NCI-H69 (cell line): ENCODE measurements at places on chromosomes 3 and 15.
A peak's percentile ranks its signal among the peaks of the same experiment; 100 is the strongest.

DNA sequence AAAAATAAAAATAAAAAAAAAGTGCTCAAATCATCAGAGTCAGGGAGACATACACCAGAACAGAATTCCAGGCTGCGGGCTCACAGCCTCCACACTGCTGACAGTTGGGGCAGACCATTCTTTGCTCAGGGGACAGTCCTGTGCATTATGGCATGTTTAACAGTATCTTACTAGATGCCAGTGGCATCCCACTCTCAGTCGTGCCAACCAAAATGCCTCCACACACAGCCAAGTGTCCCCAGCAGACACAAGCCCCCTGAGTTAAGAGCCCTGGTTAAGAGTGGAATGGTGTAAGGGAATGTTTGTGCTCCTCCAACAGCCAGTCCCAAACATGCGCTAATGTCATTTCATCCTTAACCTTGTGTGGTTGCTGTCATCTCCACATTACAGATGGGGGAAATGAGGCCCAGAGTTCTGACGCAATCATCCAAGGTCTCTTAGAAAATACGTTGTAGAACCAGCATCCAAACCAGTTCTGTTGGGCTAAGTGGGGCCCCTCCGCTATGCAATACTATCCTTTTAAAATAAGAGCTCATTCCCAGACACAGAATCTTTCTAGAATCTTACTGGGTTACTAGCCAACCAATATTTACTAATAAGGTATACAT, 26.0 kb downstream of the CFAP92 start:
- no peak for DNase-seq

GRCh38 chr3:24352893-24353553, 141.6 kb downstream of the THRB start:
- DNase-seq, result peak; percentile 62

GRCh38 chr15:43249699-43250203, 17.0 kb downstream of the TGM5 start:
- no peak for DNase-seq

- DNase-seq, result peak; percentile 92
Observed at GRCh38 chr3:25830373-25831280, 40.7 kb downstream of the OXSM start.

- DNase-seq, result no peak
Observed at GRCh38 chr15:31158858-31159569, 57.5 kb upstream of the TRPM1 start.

DNA sequence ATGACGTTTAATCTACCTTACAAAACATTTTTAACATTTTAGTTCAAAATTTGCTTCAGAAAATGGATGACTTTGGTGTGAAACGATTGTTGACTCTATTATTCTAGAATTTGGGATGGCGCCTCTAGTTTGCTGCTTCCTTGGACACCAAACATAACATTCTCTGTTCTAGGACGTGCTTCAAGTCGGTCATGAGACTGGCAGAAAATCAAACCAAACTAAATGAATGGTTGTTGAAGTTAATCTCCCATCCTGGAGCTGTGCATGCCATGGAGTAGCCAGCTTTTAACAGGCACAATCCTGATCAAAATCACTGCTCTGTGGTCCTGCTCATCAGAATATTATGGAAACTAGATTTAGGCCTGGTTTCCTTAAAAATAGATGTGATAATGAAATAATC, 9.6 kb upstream of the LRRFIP2 start:
- DNase-seq, result no peak

GRCh38 chr3:17179381-17180205, 294.8 kb downstream of the PLCL2 start:
- peak; percentile 69 for DNase-seq

DNA sequence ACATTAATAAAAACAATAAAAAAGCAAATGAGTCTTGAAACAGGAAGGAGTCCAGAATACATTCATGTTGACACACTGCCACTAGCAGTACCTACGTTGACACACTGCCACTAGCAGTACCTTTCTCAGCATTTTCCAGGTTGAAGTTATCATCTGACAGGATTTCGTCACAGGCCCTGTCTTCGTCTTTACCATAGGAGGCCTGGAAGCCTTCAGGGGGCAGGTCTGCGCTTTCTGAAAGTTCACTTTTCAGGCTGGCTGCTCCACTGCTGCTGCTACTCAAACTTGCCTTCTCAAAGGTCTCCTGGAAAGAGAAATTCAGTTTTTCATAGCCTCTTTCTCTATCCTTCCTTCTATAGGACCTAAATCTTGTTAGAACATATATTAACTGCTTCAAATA, 194.7 kb downstream of the NEK10 start:
- DNase-seq, result no peak

- DNase-seq, result no peak
Observed at GRCh38 chr15:65226221-65226620, 14.9 kb upstream of the CILP start.

- no peak for DNase-seq
Observed at GRCh38 chr3:170232266-170232665, 10.0 kb downstream of the PRKCI start.

DNA sequence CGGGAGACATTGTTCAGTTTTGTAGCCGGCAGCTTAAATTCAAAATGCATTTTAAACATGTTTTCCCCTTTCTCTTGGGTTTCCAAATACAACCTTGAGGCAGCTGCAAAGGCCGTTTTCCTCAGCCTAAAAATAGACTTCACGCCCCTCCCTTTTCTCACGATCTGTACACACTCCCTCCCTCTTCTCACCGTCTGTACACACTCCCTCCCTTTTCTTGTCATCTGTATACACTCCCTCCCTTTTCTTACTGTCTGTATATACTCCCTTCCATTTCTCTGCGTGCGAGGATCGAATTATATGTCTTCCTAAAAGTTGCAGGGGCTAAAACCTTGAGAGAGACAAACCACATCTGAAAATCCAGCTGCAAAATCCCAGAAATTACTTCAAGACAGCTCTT, 8.9 kb downstream of the MUC4 start:
- DNase-seq, result no peak

- DNase-seq, result no peak
Observed at GRCh38 chr3:152729906-152730305, 105.0 kb upstream of the P2RY1 start.

DNA sequence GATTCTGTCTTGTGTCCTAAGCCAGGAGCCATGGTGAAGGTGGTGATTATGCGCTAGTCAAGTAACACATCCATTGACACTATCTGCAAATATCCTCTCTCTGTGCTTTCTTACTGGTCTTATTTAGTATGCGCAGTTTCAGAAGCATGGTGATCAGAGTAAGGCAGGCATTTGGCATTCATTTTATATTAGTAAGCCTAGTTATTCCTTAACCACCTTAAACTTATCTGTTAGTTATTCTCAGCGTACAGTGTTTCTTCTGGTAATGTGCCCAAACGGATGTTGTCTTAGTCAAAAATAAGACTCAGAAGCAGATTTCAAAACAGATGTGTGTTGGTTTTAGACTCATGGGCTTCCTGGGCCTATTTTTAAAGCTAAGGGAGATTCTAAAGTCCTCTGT, 329.2 kb downstream of the GRM7 start:
- no peak for DNase-seq

GRCh38 chr3:149603126-149604074, 54.4 kb downstream of the WWTR1 start:
- no peak for DNase-seq

GRCh38 chr15:60382773-60383674, 14.8 kb downstream of the ANXA2 start:
- DNase-seq, result no peak

- peak; percentile 65 for DNase-seq
Observed at GRCh38 chr15:85831415-85832113, 36.8 kb upstream of the KLHL25 start.

DNA sequence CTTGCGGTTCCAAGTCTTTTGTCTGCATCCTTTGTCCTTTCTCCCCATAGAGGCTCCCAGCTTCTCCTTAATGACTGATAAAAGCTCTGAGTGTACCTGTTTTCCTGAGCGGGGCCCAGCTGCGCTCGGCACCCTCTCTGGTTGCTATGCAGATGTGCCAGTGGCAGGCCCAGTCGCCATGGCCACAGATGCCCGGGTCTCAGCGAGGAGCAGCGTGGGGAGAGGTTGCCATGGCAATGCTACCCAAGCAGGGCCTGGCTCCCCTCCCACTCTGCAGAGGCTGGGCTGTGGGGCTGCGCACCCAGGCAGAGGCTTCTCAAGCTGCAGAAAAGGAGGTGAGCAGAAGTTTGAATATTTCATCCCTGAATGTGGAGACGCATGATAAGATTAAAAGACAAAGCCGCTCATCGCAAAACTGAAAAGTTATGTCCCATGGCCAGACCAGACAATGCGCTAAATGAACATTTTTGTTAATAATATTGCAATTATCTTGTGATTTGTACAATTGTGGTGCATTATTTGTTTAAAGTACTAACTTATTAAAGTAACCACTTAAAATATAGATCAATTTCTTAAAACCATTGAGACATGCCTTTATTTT, 66.1 kb downstream of the TPRA1 start:
- peak; percentile 90 for DNase-seq

GRCh38 chr15:57732526-57733331, 26.2 kb downstream of the POLR2M start:
- DNase-seq, result peak; percentile 70

- DNase-seq, result no peak
Observed at GRCh38 chr15:83170474-83171165, 37.0 kb downstream of the HDGFL3 start.

- DNase-seq, result no peak
Observed at GRCh38 chr3:45204136-45204535, 22.0 kb downstream of the TMEM158 start.

DNA sequence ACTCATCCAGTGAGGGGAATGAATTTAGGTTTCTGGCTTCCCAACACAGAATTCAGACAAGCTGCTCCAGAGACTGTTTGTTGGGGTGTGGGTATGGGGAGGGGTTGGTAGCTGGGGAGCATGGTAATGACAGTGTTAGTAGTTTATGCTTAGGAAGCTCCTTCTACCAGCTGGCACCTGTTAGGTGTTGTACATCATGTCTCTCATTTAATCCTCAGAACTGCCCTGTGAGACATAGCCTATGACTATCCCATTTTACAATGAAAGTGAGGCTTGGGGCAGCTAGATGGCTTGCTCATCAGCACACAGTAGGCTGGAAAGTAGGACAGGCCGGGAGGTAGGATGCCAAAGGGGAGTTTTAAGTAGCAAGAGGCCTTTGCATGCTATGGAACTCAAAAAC, 2.5 kb downstream of the EIF4E3 start:
- DNase-seq, result no peak

- DNase-seq, result peak; percentile 62
Observed at GRCh38 chr15:63264688-63265293, 12.6 kb upstream of the APH1B start.

DNA sequence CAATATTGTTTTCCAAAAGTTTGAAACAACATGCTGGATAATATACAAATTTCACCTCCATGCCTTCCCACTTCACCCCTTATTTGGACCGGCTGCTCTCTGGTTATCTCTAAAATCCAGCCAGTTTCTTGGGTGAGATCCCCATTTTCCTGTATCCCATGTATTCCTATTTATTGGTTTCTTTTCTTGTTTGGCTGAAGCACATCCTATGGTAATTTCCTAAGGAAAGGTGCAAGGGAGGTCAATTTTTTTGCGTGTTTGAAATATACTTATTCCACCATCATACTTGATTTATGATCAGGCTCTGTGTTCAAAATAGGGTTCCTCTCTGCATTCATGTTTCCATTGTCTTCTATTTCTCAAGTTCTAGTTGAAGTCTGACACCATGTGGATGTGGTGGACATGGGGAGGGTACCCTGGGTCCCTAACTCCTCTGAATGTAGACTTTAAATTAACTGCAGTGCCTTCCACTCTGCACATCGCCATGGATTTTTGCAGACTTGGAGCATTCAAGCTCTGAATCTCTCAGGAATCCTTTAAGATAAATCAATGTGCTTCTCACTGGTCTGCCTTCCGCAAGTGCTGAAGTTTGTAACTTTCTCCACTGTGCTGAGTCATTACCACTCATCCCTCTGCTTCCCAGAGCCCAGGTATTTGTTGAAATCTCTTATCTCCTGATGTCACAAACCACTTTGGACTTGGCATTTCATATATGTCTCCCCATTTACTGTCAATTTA, 52.1 kb upstream of the TLE3 start:
- no peak for DNase-seq

DNA sequence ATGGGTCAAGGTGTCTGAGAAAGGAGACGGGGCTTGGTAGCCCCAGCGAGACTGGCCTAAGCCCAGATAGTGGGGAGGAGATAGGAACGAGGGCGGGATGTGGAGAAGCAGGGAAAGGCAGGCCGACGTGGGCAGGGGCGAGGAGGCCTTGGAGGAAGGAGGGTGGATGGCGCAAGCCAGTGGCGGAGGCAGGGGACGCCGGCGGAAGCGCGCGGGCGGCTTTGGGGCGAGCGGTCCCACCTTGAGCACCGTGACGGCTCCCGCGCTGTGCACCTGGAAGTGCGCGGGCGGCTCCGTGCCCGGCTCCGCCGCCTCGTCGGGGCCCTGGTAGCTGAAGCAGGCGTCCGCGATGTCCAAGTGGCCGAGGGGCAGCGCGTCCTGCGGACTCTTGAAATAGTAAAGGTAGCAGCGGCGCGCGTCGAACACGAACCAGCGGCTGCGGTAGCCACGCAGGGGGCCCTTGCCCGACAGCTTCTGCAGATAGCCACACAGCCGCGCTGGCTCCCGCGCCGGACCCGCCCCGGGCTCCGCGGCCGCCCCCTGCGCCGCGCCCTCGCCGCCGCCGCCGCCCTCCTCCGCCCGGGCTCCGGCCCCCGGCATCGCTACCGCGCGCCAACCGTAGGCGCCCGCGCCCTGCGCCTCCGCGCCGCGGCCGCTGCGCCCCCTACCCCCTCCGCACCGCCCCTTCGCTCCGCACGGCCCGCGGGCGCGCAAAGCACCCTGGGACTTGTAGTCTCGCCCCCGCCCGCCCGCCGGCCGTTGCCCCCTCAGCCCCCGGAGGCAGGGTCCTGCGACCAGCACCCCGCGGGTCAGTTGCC, at the start of gene TBC1D2B:
TSS of gene TBC1D2B (minus strand) at position 659 of the 818 bp plus-strand sequence. CDS start at position 600, 59 bp downstream.
- peak; percentile 78 for DNase-seq

DNA sequence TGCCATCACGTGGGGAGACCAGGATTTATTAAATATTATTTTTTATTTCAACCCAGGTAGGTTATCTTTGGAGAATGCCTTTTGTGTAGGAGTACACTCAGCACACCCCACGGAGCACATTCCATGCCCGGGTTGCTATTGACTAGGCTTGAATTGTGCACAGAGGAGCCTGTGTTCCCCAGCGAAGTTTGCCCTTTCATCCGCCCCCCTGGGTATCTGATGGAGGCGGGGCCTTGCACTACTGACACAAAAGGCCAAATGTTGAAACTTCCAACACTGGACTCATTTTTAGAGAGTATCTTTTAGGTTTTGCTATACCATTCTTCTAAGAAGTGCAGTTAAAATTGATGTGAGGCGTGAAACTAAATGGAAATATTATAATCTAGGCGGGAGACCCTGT, 39.3 kb upstream of the PPP4R2 start:
- no peak for DNase-seq

DNA sequence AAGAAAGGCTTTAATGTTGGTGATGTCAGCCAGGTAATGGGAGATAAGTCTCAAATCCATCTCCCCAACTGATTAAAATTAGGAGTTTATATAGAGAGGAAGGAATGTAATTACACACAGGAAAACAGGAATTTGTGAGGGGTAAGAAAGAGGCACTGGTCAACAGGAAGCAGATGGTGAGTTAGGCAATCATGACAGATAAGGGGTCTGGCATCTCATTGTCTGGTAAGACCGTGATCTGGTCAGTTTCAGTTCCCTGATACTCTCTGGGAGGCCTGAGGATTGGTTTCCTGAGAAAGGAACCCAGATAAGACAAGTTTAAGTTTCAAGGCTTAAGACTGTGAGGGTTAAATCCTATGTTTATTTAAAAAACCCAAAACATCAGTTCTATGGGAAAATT, 414.7 kb upstream of the ARRDC4 start:
- DNase-seq, result no peak

GRCh38 chr3:13637311-13637891, 88.5 kb downstream of the FBLN2 start:
- DNase-seq, result peak; percentile 70

GRCh38 chr3:98460220-98460619, 2.8 kb upstream of the OR5K1 start:
- no peak for DNase-seq
